ENCODE measurements at places on chromosomes 4 and X.

DNA sequence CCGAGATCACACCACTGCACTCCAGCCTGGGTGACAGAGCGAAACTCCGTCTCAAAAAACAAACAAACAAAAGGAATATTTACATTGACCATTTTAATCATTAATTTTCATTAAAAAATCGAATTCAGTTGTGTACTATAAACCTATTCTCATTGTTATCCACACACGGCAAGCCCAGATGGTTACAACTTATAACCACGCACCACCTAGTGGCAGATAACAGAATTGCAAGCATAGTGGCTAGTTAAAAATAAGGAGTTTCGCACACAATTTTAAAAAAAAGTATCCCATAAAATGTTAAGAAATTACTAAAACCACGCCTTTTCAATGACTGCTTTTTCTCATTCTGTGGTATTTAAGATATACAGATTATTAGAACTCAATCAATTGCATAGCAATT is 25.4 kb downstream of the MBNL3 start:
- no peak for DNase-seq

DNA sequence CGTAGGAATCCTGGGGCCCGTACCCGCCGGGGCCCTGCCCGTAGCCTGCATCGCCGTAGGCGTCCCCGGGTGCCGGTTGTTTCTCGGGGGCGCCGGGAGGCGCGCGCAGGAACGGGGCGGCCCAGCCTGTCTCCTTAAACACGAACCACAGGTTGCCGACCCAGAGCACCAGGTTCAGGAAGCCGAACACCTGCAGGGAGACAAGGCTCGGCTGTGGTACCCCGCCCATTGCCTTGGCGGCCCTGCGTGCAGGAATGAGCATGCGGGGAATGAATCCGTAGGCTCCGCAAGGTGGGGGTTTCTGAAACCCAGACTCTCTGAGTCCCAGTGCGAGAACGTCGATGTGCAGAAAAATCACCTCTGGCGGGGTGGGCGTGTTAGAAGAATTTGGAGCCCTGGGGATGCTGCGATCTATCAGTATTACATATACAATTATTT is 5.4 kb upstream of the PRICKLE3 start:
- DNase-seq, result no peak

DNA sequence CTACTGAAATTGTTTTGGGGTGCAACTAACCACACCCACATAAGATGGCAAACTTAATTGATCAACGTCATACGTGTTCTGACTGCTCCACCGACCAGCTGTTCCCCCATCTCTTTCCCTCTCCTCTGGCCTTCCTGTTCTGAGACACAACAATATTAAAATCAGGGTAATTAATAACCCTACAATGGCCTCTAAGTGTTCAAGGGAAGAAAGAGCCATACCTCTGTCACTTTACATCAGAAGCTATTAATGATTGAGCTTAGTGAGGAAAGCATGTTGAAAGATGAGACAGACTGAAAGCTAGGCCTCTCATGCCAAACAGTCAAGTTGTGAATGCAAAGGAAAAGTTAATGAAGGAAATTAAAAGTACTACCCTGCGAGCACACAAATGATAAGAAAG is 173.9 kb upstream of the FTHL17 start:
- no peak for DNase-seq

DNA sequence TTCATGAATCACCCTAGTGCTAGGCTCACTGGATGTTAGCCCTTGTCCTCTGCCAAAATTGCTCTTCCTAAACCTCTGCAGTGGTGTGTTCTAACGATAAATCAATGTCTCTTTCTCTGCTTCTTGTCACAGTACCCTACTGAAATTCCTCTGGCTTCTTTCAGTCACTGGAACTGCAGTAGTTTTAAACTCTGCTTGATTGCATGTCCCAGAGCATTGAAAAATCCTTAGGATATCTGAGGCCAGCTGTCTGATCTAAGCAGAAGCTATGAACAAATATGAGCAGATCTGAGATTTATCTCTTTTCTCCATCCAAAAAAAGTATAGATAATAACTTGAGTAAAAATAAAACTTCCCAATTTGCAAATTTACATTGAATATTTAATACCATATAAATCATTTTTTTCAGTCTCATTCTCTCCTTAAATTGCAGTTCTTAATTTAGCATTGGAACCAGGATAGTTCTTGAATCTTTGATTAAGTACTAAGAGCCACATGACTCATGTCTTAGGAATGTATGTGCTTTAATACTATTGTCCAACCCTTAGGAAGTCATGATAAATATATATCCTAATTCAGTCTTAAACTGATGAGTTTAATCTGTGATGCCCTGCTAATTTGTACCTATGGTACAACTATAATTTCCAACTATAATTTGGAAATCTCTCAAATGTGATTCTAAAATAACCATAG is 169.7 kb downstream of the PDHA2 start:
- DNase-seq, result no peak

DNA sequence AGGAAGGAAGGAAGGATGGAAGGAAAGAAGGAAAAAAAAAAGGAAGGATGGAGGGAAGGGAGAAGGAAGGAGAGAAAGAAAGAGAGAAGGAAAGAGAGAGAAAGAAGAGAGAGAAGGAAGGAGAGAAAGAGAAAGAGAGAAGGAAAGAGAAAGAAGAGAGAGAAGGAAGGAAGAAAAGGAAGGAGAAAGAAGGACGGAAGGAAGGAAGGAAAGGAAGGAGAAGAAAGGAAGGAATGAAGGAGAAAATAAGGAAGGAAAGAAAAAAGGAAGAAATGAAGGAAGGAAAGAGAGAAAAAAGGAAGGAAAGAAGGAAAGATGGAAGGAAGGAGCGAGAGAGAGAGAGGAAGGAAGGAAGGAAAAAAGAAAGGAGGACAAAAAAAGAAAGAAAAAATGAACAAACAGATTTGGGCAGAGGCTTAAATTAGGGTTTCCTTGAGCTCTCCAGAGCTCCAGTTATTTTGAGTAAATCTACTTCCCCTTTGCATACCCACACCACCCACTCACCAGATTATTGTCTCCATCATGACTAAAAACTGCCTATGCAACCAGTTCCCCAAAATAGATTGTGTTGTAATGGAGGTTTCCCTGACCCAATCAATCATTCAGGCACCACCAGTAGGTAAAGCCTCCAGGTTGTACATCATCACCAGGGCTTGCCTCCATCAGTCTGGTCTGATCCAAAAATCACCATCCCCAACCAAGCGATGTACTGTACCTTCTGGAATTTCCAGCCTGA is 1722.9 kb upstream of the PCDH10 start:
- no peak for DNase-seq

GRCh38 chrX:29948653-29949052 is 266.7 kb upstream of the MAGEB2 start:
- no peak for DNase-seq

GRCh38 chr4:173270312-173271027 is 63.7 kb downstream of the HMGB2 start:
- no peak for DNase-seq
